ENCODE measurements at places on chromosomes 1 and 21. TPM values are rescaled to one million over a fixed set of nuclear protein-coding genes. Genes with fewer than 3 reads are reported as not detected.

The RCC2 gene
- 46.8 TPM for total RNA-seq

The ZNF593 gene
- 22.4 TPM for total RNA-seq

The RNU1-4 gene
- 8,605 TPM for total RNA-seq

The NPR1 gene
- total RNA-seq = 89.3 TPM

The CAMTA1 gene
- 79.0 TPM for total RNA-seq

The GPR25 gene
- 0.19 TPM for total RNA-seq

The ACTL8 gene
- total RNA-seq = not detected

The CD160 gene
- 0.60 TPM for total RNA-seq

The ZYG11A gene
- total RNA-seq = 0.28 TPM

The ADORA1 gene
- 4.9 TPM for total RNA-seq

The CYP4Z1 gene
- 0.22 TPM for total RNA-seq

The SLC2A5 gene
- 6.4 TPM for total RNA-seq

The FCAMR gene
- total RNA-seq = 1.8 TPM

The LRRC71 gene
- 0.50 TPM for total RNA-seq

The CHD5 gene
- total RNA-seq = 0.85 TPM

The BLACAT1 gene
- total RNA-seq = 4.3 TPM

The AHDC1 gene
- 48.2 TPM for total RNA-seq

The FCRL5 gene
- total RNA-seq = 10.3 TPM

The RCOR3 gene
- 64.9 TPM for total RNA-seq

The FHAD1 gene
- 4.2 TPM for total RNA-seq

The PKLR gene
- 0.82 TPM for total RNA-seq

The SNIP1 gene
- 20.1 TPM for total RNA-seq

The SEMA4A gene
- 45.9 TPM for total RNA-seq

The S100A3 gene
- 8.4 TPM for total RNA-seq

The PALMD gene
- total RNA-seq = 25.2 TPM

The SERINC2 gene
- 126 TPM for total RNA-seq

The COL16A1 gene
- 29.0 TPM for total RNA-seq

The HJV gene
- total RNA-seq = not detected

The MFSD2A gene
- total RNA-seq = 10.5 TPM

The DCAF6 gene
- 58.8 TPM for total RNA-seq

The OLFML3 gene
- total RNA-seq = 13.5 TPM

The DYRK3 gene
- 12.7 TPM for total RNA-seq

The AMY2B gene
- total RNA-seq = 31.1 TPM

The PLA2G2A gene
- total RNA-seq = 0.63 TPM

The ST6GALNAC5 gene
- total RNA-seq = 0.50 TPM

The DNAJC28 gene
- total RNA-seq = 2.2 TPM

The CELA2B gene
- not detected for total RNA-seq
